Dermis blood vessel endothelial cell (primary cell): ENCODE measurements at places on chromosomes 12 and 14. TPM values are rescaled to one million over a fixed set of nuclear protein-coding genes. Genes with fewer than 3 reads are reported as not detected.
A peak's percentile ranks its signal among the peaks of the same experiment; 100 is the strongest.

DDN gene
- total RNA-seq, result under 0.01 and 0.19 TPM in 2 replicates

GRCh38 chr12:79233341-79233781 lies 368.8 kb downstream of the SYT1 start:
- peak; percentile 33 for DNase-seq

C14orf93 gene
- total RNA-seq, result 6.8 and 10.6 TPM in 2 replicates

GRCh38 chr12:67437011-67437410 lies 167.9 kb downstream of the CAND1 start:
- DNase-seq, result no peak

DNA sequence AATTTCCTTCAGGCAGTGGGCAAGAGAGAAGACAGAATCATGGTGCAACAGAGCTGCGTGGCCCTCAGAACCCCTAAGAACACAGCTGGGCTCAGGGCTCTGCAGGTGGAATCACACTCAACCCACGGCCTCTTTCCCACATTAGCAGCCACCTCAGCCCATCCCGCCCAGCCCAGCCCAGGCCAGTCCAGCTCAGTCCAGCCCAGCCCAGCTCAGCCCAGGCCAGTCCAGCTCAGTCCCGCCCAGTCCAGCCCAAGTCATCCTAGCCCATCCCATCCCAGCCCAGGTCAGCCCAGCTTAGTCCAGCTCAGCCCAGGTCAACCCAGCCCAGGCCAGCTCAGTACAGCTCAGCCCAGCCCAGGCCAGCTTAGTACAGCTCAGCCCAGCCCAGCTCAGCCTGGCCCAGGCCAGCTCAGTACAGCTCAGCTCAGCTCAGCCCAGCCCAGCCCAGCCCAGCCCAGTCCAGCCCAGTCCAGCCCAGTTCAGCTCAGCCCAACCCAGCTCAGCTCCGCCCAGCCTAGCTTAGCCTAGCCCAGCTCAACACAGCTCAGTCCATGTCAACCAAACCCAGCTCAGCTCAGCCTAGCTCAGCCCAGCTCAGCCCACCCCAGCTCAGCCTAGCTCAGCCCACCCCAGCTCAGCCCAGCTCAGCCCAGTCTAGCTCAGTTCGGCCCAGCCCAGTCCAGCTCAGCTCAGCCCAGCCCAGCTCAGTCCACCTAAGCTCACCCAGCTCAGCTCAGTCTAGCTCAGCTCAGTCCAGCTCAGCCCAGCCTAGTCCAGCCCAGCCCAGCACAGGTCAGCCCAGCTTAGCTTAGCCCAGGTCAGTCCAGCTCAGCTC lies 183.1 kb downstream of the TMEM121 start:
- DNase-seq, result no peak
